ENCODE measurements at places on chromosomes 16 and 17.
A peak's percentile ranks its signal among the peaks of the same experiment; 100 is the strongest.

GRCh38 chr16:81752225-81752875 is 26.7 kb upstream of the PLCG2 start:
- DNase-seq = peak; percentile 59

- no peak for DNase-seq
Observed at GRCh38 chr16:77234611-77235010, 35.4 kb downstream of the SYCE1L start.

DNA sequence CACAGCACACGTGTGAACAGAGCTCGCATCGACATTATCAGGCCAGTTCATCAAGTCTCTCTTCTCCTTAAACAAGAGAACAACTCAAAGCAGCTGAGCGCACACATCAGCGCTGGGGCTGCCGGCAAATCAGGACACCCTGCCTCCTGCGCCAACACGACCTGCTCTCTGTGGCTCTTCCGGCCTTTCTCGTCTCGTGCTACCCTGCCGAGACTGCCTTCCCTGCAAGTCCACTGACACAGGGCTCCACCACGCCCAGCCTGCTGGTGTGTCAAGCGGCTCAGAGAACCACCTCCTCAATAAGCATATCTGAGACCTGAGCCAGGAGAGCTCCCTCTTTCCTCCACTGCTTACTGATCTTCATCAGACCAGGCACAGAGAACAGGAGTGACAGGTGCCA is 96.9 kb downstream of the ZNF778 start:
- DNase-seq = no peak

DNA sequence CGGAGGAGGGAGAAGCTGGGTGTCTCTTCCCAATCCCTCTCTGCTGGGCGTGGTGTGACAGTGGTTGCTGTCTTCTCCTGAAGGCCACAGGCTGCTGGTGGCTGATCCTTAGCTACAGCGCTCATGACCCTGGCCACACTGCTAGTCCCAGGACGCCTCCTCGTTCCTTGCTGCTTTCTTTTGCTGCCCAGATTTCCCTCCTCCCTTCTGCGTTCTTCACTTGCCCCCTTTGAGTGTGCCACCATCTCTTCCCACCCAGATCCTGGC is 90.1 kb downstream of the MRC2 start:
- no peak for DNase-seq

DNA sequence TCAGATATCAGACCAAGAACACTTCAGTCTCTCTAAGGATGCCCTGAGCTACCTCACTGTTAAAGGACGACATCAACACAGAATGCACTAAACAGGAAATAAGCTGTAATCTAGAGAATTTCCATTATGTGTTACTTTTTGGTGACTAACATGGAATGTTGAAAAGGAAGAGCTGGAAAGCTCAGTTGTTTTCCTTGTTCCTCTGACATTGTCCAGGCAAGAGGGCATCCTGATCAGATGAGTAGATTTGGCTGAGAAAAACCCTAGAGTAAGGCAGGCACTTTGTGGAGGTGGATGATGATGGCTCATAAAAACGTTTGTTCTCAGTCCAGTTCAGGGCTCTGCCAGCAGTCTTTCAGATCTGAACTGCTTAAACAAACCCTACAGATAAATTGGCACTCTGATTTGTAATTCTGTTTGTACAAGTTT is 34.0 kb downstream of the DGKE start:
- DNase-seq = no peak

DNA sequence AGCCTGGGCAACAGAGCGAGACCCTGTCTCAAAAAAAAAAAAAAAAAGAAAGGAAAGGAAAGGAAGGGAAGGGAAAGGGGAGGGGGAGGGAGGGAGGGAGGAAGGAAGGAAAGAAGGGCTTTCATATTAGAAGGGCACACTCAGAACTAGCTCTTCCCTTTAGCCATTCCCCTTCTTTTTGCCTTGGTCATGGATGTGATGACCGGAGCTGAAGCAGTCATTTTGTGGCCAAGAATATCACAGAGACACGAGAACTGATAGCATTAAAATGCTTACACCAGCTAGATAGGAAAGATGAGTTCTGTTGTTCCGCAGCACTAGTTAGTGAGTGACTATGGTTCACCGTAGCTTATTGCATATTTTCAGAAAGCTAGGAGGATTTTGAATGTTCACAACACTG is 32.8 kb upstream of the TNRC6A start:
- no peak for DNase-seq

DNA sequence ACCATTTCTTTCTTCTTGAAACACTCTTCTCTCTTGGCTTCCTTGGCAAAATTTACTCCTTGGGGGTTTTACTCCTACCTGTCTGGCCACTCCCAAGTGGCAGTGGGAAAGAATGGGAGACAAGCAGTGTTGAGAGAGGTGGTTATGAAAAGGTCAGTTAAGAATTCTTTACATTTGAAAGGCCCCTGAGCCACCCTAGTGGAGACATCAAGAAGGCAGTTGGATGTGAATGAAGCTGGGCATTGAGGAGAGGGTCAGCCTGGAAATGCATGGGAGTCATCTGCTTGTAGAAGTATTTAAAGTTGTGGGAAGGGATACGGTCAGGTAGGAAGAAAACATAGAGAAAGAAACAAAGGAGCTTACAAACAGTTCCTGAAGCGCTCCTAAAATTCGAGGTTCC is 42.3 kb upstream of the CCNF start:
- DNase-seq = no peak

DNA sequence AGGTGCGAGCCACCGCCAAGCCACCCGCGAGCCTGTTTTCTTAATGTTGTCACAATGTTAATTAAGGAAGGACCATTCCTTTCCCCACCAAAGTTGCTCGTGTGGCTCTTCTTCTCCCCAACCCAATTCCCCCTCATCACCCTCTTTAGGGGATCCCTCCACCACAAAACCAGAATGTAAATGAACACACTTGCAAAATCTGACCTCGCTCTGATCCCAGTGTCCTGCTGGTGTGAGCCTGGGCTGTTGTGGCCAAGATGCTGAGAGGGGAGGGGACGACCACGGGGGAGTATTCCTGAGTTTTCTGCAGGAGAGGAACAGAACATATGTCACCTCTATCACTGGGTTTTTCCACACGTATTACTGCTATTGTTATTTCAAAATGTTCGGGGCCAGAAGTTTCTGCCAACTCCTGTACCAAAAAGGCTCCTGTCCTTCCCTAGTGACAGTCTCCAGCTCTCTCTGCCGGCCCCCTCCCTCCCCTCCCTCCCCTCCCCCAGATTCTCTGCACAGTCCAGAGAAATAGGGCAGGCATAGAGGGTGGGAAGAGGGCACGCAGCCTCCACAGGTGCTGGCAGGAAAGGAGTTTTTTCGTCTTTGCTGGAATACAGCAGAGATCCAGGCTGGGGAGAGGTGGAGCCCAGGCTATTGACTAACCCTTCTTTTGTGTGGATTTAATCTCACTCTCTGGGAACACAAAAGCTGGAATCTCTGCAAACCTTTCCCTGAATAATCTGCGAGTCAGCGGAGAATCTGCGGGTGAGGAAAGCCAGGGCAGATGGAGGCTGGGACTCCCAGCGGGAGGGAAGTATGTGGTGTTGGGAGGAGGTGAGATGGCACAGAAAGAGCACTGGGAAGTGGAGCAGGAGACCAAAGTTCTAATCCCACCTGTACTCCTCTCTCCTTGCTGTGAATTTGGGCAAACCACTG is 4.5 kb upstream of the CA4 start:
- no peak for DNase-seq

DNA sequence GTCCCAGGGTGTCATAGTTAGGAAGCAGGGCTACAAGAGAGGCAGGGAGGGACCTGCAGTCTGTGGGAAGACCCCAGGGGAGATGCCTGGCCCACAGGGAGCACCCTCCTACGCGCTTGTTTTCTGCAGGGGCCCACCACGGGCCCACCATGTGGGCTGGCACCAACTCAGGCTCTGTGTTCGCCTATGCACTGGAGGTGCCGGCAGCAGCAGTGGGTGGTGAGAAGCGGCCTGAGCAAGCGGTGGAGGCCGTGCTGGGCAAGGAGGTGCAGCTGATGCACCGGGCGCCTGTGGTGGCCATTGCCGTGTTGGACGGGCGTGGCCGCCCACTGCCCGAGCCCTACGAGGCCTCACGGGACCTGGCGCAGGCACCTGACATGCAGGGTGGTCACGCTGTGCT is 15.0 kb downstream of the LLGL1 start:
- DNase-seq = no peak

DNA sequence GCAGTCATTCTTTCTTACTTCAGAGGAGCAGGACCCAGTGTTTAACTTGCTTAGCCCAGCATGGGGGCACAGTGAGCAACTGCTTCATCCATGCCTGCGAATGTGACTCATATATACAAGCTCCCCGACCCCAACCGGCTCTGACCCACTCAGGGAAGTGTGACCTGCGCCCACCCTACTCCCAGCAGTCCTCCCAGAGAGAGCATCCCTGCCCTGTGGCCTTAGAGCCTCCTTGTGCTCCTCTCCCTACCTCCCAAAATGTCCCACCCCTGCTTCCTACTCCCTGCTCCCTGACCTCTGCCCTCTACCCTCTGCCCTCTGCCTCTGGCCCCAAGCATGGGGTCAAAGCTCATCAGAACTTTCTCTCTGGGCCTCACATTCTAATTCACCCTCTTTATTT is 46.9 kb upstream of the DLX4 start:
- DNase-seq = no peak

GRCh38 chr17:5035315-5035714 is at the start of gene SLC52A1:
Gene SLC52A1, minus strand, starts transcription at chr17:5035426. Its CDS starts 820 bp downstream, at chr17:5034606.
- DNase-seq = no peak

- DNase-seq = no peak
Observed at GRCh38 chr16:46757339-46758050, 9.4 kb upstream of the MYLK3 start.

- no peak for DNase-seq
Observed at GRCh38 chr17:32314636-32315035, 27.3 kb downstream of the C17orf75 start.

DNA sequence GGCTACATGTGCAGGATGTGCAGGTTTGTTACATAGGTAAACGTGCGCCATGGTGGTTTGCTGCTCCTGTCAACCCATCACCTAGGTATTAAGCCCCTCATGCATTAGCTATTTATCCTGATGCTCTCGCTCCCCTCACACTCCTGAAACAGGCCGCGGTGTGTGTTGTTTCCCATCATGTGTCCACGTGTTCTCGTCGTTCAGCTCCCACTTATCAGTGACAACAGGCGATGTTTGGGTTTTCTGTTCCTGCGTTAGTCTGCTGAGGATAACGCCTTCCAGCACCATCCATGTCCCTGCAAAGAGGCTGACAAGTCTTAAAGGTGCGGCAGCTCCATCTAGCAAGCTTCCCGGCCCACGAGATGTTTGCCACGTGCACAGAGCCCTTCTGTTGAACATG is 175.1 kb downstream of the FOXL1 start:
- no peak for DNase-seq

GRCh38 chr16:85332175-85332574 is 219.9 kb upstream of the CIBAR2 start:
- DNase-seq = no peak

DNA sequence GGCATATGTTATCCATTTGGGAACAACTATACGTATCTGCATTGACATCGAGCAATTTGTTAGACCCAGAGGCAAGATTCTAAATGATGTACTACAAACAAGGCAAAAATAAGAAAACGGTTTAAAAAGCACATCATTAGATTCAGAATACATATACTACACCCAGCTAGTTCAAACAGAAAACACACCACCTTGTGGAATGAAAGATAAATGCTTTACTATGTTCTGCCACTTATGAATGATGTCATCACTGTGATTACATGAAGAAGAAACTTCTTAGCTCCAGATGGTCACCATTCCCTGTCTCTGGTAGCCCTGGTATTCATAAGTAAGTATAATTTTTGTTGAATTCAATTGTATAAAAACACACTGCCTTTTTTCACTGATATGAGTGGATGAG is 7.8 kb downstream of the NACA2 start:
- DNase-seq = no peak

GRCh38 chr16:56995136-56995805 is 5.9 kb downstream of the NLRC5 start:
- no peak for DNase-seq
